NCI-H1436 (cell line): ENCODE measurements at places on chromosomes 3 and 15.

- DNase-seq, result no peak
Measured at GRCh38 chr3:108677811-108678210, 79.4 kb downstream of the RETNLB start.

- no peak for DNase-seq
Measured at GRCh38 chr15:26767169-26767670, 5.6 kb downstream of the GABRB3 start.

GRCh38 chr3:194756460-194756779 is 70.7 kb downstream of the FAM43A start:
- no peak for DNase-seq

GRCh38 chr15:78508272-78508671 is 895 bp downstream of the HYKK start:
- no peak for DNase-seq

GRCh38 chr3:30453360-30454039 is 152.9 kb upstream of the TGFBR2 start:
- DNase-seq, result no peak

GRCh38 chr3:173044998-173045397 is 96.0 kb downstream of the SPATA16 start:
- DNase-seq, result no peak

DNA sequence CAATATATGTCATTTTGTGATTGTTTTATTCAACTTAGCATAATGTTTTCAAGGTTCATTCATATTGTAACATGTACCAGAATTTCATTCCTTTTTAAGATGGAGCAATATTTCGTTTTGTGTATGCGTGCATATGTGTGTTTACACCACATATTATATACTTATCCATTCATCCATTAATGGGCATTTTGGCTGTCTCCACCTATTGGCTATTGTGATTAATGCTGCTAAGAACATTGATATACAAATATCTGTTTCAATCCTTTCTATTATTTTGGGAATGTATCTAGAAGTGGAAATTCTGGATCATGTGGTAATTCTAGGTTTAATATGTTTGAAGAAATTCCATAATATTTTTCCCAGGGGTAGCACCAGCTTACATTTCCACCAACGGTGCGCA is 403.9 kb upstream of the LMCD1 start:
- no peak for DNase-seq
